Activated T-helper 1 cell treated with anti-CD3 and anti-CD28 coated beads, Interleukin-12 subunit alpha, Interleukin-12 subunit beta, Interleukin-2, Interleukin-4 antibody, amounts not matched to agents 30 ng/mL and 10 ng/mL and 1 ng/mL, durations not matched to agents 14 hours and 24 hours and 36 hours (primary cell): ENCODE measurements at places on chromosomes 1 and 21. TPM values are rescaled to one million over a fixed set of nuclear protein-coding genes. Genes with fewer than 3 reads are reported as not detected.

The SFT2D2 gene
- total RNA-seq, result 71.1 and 76.5 TPM in 2 replicates

The TCHHL1 gene
- total RNA-seq, result not detected in 2 replicates

The LZIC gene
- 29.9 and 35.9 TPM in 2 replicates for total RNA-seq

The CACNA1E gene
- total RNA-seq, result not detected in 2 replicates

The PLXNA2 gene
- total RNA-seq, result 0.02 and 0.08 TPM in 2 replicates

The RIPPLY3 gene
- 0.10 TPM in 2 replicates for total RNA-seq

The NMNAT2 gene
- total RNA-seq, result not detected in 2 replicates

The DENND2D gene
- 205 and 206 TPM in 2 replicates for total RNA-seq

The PTGER3 gene
- total RNA-seq, result 1.3 and 1.4 TPM in 2 replicates

The MYOG gene
- total RNA-seq, result not detected in 2 replicates

The ZMYND12 gene
- total RNA-seq, result not detected in 2 replicates

The PRKAA2 gene
- total RNA-seq, result not detected in 2 replicates

The THEM4 gene
- 24.7 and 27.5 TPM in 2 replicates for total RNA-seq

The RHOU gene
- total RNA-seq, result 0.49 and 0.69 TPM in 2 replicates

The LEFTY2 gene
- not detected in 2 replicates for total RNA-seq

The CD34 gene
- not detected in 2 replicates for total RNA-seq

The RHD gene
- total RNA-seq, result not detected in 2 replicates

The PCBP3 gene
- total RNA-seq, result 8.2 and 10.7 TPM in 2 replicates

The LCE1B gene
- not detected in 2 replicates for total RNA-seq

The CAMTA1 gene
- 57.2 and 63.7 TPM in 2 replicates for total RNA-seq

The FAM167B gene
- 0.57 and 0.61 TPM in 2 replicates for total RNA-seq

The PPP1R8 gene
- 84.1 and 88.1 TPM in 2 replicates for total RNA-seq

The ZNF683 gene
- not detected in 2 replicates for total RNA-seq

The CFAP74 gene
- not detected in 2 replicates for total RNA-seq

The TMEM125 gene
- total RNA-seq, result not detected in 2 replicates

The C1orf141 gene
- not detected in 2 replicates for total RNA-seq

The JAM2 gene
- total RNA-seq, result 0.29 TPM in 2 replicates

The SGIP1 gene
- total RNA-seq, result not detected in 2 replicates

The LCE1A gene
- not detected in 2 replicates for total RNA-seq

The STUM gene
- total RNA-seq, result not detected in 2 replicates

The HLX gene
- 5.1 and 6.3 TPM in 2 replicates for total RNA-seq

The HSPG2 gene
- 1.4 and 2.4 TPM in 2 replicates for total RNA-seq

The FMO5 gene
- 0.17 TPM in 1 of 2 replicates, not detected in the other for total RNA-seq

The YTHDF2 gene
- 91.7 and 94.9 TPM in 2 replicates for total RNA-seq

The S1PR1 gene
- 42.5 and 42.9 TPM in 2 replicates for total RNA-seq

The LAPTM5 gene
- 199 and 214 TPM in 2 replicates for total RNA-seq
